GM23248 (cell line): ENCODE measurements at places on chromosomes 6 and 20.

DNA sequence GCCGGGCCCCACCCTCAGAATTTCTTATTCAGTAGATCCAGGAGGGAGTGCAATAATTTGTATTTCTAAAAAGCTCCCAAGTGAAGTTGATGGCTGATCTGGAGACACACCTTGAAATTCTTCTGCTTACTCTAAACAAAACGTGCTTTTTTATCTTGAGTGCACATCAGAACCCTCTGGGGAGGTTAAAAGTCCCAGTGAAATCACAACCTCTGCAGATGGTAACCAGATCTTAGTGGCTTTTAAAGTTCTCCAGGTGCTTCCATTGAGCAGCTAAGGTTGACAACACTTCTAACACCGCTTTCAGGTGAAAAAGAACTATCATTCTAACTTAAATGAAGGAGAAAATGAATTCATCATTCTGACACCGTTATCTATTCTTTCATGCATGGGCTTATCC is 45.6 kb upstream of the ESR1 start:
- H3K27me3 ChIP-seq, result no peaks in the 10 kb centered on the region
- no peaks in the 10 kb centered on the region for H3K36me3 ChIP-seq
- DNase-seq, result no peak
- H3K4me3 ChIP-seq, result no peak overlapping the region
- H3K27ac ChIP-seq, result no peak overlapping the region
- peaks cover 9% of the 10 kb centered on the region for H3K4me1 ChIP-seq

- H3K27me3 ChIP-seq, result no peaks in the 10 kb centered on the region
- H3K4me1 ChIP-seq, result no peaks in the 10 kb centered on the region
- H3K4me3 ChIP-seq, result no peak overlapping the region
- DNase-seq, result no peak
- H3K27ac ChIP-seq, result no peak overlapping the region
Measured at GRCh38 chr20:32249030-32249738, 28.3 kb upstream of the KIF3B start.

- H3K4me3 ChIP-seq, result no peak overlapping the region
- H3K27ac ChIP-seq, result no peak overlapping the region
- H3K4me1 ChIP-seq, result no peaks in the 10 kb centered on the region
- H3K27me3 ChIP-seq, result no peaks in the 10 kb centered on the region
- DNase-seq, result no peak
Measured at GRCh38 chr6:168756009-168756634, 315.1 kb downstream of the SMOC2 start.

- H3K27ac ChIP-seq, result no peak overlapping the region
- no peak overlapping the region for H3K4me3 ChIP-seq
- DNase-seq, result peak; percentile 73
- H3K27me3 ChIP-seq, result no peaks in the 10 kb centered on the region
- no peaks in the 10 kb centered on the region for H3K4me1 ChIP-seq
- no peaks in the 10 kb centered on the region for H3K36me3 ChIP-seq
Measured at GRCh38 chr6:106997392-106998158, 23.0 kb upstream of the CD24 start.

GRCh38 chr6:162119341-162119740 is 608.2 kb downstream of the PRKN start:
- peak; percentile 55 for DNase-seq
- H3K27ac ChIP-seq, result no peak overlapping the region
- no peaks in the 10 kb centered on the region for H3K27me3 ChIP-seq

- no peak overlapping the region for H3K27ac ChIP-seq
- peak; percentile 17 for DNase-seq
- H3K27me3 ChIP-seq, result no peaks in the 10 kb centered on the region
- peaks cover 22% of the 10 kb centered on the region for H3K4me1 ChIP-seq
Measured at GRCh38 chr20:33532753-33533459, 43.0 kb downstream of the CBFA2T2 start.

- DNase-seq, result peak; percentile 43
- no peaks in the 10 kb centered on the region for H3K36me3 ChIP-seq
- no peak overlapping the region for H3K27ac ChIP-seq
- no peak overlapping the region for H3K4me3 ChIP-seq
- no peaks in the 10 kb centered on the region for H3K4me1 ChIP-seq
Measured at GRCh38 chr6:37585523-37585905, 85.8 kb upstream of the CCDC167 start.

- peak; percentile 50 for DNase-seq
- H3K4me1 ChIP-seq, result peaks cover 4% of the 10 kb centered on the region; the same call in 1 of the 2 replicates
- no peaks in the 10 kb centered on the region for H3K27me3 ChIP-seq
- H3K27ac ChIP-seq, result no peak overlapping the region
Measured at GRCh38 chr20:8449123-8449522, 317.1 kb downstream of the PLCB1 start.

DNA sequence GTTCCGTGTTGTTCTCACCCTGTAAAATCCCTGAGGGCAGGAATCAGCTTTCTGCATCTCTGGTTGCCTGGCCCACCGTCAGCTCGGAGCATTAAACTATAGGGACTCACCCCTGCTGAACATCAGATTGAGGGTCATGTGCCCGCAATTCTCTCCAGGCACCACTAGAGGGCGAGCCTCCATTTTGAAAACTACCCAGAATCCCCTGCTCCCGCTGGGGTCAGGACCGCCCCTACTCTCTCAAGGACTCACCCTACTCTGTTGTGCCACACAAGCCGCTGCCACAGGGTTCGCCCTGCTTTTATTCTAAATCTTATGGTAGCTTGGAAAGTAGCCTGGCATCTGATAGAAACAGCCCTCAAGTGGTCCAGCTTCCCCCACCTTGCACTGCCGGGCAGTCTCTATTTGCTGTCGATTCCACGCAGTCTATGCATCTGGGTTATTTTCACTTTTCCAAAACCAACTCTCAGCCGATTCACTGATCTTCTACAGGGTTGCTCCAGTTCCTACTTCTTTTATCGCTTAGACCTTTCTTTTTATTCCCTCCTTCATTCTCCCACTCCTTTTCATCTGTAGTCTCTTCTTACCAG is 244.1 kb upstream of the QKI start:
- peak; percentile 18 for DNase-seq
- no peak overlapping the region for H3K27ac ChIP-seq
- H3K27me3 ChIP-seq, result no peaks in the 10 kb centered on the region; the same call in 1 of the 2 replicates
- H3K36me3 ChIP-seq, result no peaks in the 10 kb centered on the region
- no peak overlapping the region for H3K4me3 ChIP-seq

- H3K27me3 ChIP-seq, result no peaks in the 10 kb centered on the region
- H3K36me3 ChIP-seq, result no peaks in the 10 kb centered on the region
- no peak for DNase-seq
- peaks cover 17% of the 10 kb centered on the region for H3K4me1 ChIP-seq
Measured at GRCh38 chr6:11592294-11592906, 54.9 kb downstream of the TMEM170B start.
